ENCODE measurements at places on chromosomes 2 and 18.

DNA sequence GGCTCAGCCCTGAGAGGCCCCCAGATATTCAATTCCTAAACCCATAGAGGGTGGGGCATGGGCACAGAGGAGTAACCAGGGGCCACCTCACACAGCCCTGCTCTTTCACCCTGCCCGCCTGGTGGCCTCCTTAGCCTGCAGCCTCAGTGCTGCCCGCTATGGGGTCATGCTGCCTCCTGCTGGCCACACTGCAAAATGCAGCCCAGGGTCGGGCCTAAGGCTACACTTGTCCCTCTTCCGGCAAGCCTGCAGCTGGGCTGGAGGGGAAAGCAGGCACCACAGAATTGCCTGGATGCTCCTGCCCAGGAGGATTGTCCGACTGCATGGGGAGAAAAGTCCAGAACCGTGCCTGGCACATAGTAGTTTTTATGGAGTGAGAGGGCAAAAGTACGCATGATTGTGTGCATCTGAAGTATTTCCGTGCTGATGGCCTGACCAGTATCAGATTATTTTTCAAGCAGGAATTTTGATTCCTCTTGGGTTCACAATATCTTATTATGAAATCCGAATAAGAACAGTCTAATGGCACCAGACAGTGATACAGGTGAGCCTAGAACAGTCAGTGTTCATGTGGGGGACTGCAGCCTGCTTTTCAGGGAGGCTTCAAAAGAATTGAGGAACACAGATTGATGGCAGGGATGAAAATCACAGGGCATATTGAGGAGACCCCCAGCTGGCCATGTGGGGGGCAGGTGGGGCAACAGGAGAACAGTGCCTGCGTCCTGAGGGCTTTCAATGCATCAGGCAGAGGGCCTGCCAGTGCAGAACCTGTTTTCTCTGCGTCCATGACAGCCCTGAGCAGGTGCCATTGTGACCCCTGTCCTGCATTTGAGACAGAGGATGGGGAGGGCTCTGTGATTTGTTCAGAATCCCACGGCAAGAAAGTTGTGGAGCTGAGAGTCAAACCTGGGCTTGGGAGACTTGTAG, 51.2 kb upstream of the ALPP start:
- DNase-seq = peak; percentile 90

GRCh38 chr2:7825591-7826312, 856.1 kb upstream of the ID2 start:
- peak; percentile 87 for DNase-seq

DNA sequence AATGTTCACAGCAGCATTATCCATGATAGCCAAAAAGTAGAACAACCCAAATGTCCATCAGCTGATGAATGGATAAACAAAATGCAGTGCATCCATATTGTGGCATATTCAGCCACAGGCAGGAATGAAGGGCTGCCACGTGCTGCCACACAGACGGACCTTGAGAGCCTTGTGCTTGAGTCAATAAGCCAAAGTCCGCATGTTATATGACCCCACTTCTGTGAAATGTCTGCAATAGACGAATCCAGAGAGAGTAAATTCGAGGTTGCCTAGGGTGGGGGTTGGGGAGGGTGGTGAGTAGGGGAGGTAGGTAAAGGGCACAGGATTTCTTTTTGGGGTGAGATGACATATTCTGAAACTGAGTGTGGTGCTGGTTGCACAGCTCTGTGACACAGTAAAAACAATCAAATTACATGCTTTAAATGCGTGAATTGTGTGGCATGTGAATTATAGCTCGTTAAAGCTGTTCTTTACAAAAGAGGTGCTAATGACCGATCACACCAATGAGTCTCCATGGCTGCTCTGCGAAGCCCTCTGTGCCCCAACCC, 38.9 kb upstream of the LDLRAD4 start:
- DNase-seq = peak; percentile 44

DNA sequence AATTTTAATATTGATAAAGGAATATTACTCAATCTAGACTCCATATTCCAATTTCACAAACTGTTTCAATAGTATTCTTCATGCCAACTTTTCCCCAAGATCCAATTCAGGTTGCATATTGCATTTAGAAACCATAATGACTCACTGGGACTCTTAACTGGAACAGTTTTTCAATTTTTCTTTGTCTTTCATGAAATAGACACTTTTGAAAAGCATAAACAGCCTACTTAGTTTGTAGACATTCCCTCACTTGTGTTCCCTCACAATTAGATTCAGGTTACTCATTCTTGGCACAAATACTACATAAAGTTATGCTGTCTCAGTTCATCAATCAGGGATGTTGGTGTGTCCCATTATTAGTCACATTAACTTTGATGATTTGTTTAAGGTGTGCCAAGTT, 1768.4 kb upstream of the PIK3C3 start:
- no peak for DNase-seq

- no peak for DNase-seq
Observed at GRCh38 chr2:105411720-105412407, 13.0 kb upstream of the FHL2 start.

DNA sequence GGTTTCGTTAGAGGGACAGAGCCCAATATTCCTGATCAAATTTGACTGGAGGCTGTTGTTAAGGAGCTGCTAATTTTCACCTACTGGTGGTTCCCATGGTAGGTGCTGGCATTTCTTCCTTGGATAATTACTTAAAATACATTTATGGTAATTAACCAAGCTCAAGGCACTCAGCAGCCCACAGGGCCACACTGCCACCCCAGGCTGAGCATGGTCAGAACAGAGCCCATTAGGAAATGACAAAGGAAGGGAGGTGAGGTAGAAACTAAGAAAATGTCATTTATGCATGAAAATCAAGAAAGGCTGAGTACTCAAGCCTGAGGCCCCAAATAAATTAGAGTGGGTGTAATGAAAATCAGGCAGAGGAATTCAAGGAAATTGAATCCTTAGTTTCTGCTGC, 510.2 kb upstream of the GYPC start:
- no peak for DNase-seq

GRCh38 chr2:88666576-88666975, 24.9 kb upstream of the RPIA start:
- no peak for DNase-seq

- DNase-seq = no peak
Observed at GRCh38 chr2:179059026-179059700, 9.2 kb upstream of the CCDC141 start.

DNA sequence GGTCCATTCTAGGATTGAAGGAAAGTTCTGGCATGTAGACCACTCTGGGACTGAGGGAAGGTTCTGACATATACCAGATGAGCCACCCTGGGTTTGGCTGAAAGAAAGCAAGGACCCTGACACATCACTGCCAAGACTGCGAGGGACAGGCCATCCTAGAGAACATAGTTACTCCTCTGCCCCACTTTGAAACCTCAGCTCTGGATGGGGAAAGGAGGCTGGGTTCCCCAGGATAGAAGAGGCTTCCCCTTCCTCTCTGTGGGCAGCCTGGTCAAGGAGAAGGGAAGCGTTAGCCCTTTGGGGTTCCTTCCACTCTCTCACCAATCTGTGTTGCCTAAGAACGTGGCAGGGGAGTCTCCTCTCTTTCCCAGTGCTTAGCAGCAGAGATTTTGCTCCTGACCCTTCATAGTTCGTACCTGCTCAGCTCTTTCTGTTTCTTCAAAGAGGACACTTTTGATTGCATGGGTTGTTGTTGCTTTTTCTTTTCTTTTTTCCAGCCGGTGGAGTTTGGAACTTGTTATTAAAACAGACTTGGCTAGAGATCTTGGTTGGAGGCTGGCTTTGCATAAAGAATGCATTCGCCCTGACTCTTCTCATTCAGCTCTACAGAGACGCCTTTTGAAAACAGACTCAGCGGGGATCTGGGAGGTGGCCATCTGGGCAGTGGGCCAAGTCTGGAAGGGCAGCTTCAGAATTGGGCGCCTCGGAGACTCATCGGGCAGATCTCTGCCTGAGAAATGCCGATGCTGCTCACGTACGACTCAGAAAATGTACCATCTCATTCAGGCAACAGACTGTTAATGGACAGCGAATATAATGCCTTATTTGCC, 166.1 kb downstream of the CLIP4 start:
- no peak for DNase-seq

DNA sequence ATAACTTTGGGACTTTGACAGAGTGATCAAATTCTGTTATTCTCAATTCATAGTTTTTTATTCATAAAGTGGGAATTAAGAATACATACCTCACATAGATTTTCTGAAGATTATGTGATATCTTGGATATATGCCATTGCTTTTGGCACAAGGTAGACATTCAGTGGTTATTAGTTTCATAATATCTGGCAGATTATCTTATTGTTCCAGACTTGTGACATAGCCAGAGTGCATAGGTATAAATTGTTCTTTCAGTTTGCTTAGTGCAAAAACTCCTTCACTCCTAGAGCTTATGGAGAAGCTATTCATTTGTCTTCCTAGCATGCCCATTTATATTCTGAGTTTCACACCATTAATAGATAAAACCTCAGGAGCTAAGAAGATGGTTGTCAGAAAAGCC, 222.0 kb downstream of the KCNE4 start:
- no peak for DNase-seq

GRCh38 chr18:35345460-35345921, 1.3 kb upstream of the ZNF24 start:
- no peak for DNase-seq

- DNase-seq = no peak
Observed at GRCh38 chr2:6674381-6674780, 191.3 kb downstream of the CMPK2 start.

GRCh38 chr2:226766352-226767055, 33.1 kb downstream of the IRS1 start:
- no peak for DNase-seq

DNA sequence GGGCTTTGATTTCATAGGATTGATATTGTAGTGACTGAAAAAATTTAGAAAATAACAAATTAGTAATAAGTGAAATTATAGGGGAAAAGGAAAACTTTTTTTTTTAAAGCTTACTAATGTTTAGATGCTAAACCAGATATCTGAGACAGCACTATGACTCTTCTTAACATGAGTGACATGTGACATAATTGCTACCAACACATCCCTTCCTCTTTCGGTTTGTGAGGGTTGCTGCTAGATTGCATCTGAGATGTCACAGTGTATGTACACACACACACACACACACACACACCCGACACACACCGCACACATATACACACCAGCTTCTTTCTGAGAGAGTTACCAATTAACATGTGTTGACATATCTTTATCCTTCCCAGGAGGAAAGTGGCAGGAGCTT, 18.0 kb downstream of the RAPGEF4 start:
- DNase-seq = no peak

GRCh38 chr2:215136669-215137328, 1.6 kb downstream of the ABCA12 start:
- DNase-seq = peak; percentile 27

DNA sequence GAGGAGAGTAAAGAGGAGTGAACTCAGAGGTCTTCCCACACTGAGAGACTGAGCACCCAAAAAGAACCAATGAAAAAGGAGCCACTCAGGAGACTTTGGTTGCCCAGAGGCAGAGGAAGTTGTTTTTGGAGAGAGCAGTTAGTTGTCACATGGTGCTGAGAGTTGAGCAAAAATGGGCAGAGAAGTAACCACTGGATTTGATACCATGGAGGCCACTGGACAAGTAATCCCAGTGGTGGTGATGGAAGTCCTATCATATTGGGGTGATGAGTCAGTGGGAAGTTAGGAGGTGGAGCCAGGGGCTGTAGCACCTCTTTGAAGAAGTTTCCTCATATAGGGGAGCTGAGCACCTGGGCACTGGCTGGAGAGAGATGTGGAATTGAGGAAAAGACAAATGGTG, 235.8 kb downstream of the TPGS2 start:
- DNase-seq = no peak

DNA sequence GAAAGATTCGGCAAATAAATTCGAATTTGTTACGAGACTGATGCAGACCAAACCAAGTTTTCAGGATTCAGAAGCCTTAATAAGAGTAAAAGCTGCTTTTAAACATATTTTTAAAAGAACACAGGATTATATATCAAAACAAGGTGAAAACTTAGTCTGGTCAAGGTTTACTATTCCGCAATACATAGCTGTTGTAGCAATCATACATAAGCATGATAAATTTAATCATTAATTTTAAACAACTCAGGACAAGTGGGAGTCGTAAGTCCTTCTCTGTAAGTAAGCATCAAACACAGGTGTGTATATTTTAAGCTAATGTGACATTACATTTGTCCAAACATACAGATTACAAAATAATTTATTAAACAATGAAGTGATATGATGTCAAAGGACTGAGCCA, 57.7 kb downstream of the PUM2 start:
- DNase-seq = no peak

GRCh38 chr2:99141110-99142108, at the start of gene C2orf15:
Gene C2orf15, plus strand, starts transcription at chr2:99141707. Its CDS starts 8,852 bp downstream, at chr2:99150559.
- DNase-seq = peak; percentile 98

DNA sequence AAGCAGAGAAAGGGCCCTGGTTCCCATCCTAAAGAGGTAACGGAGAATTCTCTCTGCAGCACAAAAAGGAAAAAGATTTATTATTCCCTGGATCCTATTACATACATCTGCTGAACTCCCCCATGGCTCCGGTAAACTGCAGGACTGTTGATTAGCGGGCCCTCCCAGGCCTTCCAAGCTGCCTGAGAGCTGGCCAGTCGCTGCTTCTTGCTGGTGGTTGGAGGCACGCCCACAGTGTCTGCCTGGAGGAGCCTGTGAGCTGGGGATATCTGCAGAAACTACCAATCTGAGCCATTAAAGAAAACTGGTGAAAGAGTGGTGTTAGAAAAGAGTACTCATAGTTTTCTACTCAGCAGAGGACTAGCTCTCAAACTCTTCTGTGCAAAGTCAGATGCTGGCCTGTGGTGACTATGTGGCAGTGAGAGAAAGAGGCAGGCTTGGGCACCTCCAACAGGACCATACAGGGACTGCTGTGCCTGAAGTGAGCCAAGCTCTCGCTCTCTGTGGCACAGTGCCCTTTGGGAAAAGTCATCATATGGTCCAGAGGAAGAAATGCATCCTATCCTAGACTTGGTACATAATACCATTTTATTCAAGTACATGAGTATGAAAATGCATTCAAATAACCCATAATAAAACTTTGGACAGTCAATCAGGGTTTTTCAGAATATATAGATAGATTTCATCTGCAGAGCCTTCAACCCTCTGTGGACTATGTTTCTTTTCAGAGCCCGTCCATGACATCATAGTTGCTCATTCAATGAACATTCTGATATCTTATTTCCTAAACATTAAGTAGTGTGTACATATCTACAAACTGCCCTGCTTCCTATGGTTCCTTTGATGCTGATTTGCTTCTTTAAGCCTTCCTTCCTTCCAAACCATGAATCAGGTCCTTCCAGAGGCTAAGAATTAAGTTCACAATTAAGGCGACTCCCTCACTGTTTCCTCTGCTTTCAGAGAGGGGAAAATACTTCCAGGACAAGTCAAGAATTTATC, 242.0 kb upstream of the LYPD1 start:
- DNase-seq = no peak

DNA sequence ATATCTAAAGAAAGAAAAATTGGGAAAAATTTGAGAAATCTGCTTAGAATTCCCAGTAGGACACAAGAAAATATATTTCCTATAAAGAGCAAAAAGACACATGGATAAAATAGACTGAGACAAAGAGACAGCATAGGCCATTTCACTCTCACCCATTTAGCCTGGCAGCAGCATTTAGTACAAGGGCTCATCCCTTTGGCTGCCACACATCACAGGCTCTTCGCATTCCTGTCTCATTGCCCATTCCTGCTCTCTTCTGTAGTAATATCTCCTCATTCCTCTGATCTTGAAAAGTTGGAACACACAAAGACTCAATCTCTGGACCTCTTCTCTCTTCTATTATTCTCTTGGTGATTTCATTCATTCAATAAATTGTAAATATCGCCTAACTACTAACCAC, 162.6 kb downstream of the SOX11 start:
- no peak for DNase-seq
